ENCODE measurements at places on chromosomes 12 and 14. TPM values are rescaled to one million over a fixed set of nuclear protein-coding genes. Genes with fewer than 3 reads are reported as not detected.

Gene DCN
- 0.09 TPM for total RNA-seq

Gene TOGARAM1
- total RNA-seq = 9.9 TPM

Gene NTF3
- total RNA-seq = not detected

Gene STRAP
- 193 TPM for total RNA-seq

Gene P3H3
- total RNA-seq = 27.8 TPM

Gene KCNJ8
- total RNA-seq = 0.31 TPM

Gene P2RX7
- not detected for total RNA-seq

Gene WIF1
- total RNA-seq = not detected

Gene C14orf39
- total RNA-seq = not detected

Gene IQSEC3
- total RNA-seq = not detected

Gene AGAP2
- total RNA-seq = 0.13 TPM

Gene EPYC
- not detected for total RNA-seq

Gene TMEM119
- total RNA-seq = 0.16 TPM

Gene KRT83
- total RNA-seq = 7.2 TPM

Gene KRT79
- not detected for total RNA-seq

Gene ACIN1
- 94.7 TPM for total RNA-seq

Gene MUCL1
- total RNA-seq = not detected

Gene PTPRR
- 0.30 TPM for total RNA-seq

Gene SLC38A2
- 79.9 TPM for total RNA-seq

All from A549 treated with GW870086 at 1 μM for 4 hours (cell line).